ENCODE measurements at places on chromosomes 5 and 9.

- DNase-seq: no peak
Observed at GRCh38 chr9:98134702-98135557, 15.9 kb upstream of the TRIM14 start.

- no peak for DNase-seq
Observed at GRCh38 chr9:87379300-87379699, 118.4 kb upstream of the DAPK1 start.

DNA sequence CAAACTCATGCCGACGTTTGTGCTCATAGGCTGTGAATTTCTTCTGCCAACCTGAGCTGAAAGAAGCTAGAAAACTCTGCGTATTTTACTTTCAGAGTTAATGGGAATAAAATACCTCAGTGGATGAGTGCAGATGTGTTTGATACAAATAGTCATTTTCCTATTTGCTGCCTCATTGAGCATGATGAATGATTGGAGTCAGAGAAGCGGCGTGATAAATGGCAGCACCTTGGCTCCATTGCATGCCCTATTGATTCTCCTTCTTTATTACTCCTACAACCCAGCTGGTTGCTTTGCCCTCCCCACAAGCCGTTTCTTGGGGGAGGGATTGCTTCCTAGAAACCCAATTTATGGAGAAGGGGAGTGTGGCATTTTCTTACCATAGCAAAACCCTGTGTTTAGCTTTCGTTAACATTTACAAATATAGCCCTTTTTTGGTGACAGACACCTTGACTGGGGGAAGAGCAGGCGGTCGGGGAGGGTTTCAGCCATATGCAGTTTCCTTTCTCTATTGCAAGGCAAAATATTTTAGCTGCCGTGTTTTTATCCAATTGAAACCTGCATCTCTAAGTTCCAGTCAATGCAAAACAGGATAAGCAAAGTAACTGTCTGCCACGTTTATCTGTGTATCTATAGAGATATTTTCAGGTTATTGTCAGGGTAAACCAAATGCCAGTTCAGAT is 93.1 kb upstream of the TBCA start:
- no peak for DNase-seq

DNA sequence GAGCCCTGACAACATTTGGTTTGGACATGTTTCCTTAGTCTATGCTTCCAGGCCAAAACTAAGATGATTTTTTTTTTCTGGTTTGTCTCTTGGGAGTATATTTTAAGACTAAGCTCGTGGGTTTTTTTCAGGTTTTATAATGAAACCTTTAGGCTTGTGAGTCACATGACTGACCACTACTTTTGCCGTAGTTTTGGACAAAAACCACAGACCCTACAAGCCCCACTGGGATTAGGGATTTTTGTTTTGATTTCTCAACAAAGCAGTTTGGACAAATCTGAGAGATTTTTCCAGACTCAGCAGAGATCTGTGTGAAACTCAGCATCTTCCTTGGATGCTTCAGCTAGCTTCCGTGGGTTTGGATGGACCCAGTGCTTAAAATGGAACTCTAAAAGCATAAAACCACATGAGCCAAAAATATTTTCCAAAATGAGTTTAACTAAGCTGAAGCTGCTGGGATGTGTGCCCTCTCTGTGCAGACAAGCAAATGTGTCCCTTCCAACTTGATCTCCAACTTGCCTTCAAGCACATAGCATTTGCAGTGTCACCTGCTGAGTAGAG is 70.3 kb upstream of the SMIM15 start:
- no peak for DNase-seq

GRCh38 chr5:83889971-83890745 is 169.5 kb upstream of the HAPLN1 start:
- no peak for DNase-seq

DNA sequence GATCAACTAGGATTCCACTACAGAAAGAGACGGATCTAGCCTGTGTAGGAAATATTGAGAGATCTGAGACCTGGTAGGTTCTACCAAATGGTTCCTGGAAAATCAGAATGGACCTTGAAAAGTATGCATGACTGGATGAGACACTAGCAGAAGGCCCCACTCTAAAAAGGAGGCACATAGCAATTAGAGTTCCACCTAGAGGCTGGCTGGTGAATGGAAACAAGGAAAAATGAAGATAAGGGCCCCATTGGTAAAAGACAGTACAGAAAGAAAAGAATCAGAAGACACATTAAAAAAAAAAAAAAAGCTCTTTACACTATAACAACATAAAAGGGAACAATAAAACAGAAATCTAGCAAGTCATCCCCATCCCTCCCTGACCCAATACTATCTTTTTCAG is 518.5 kb downstream of the NR2F1-AS1 start:
- no peak for DNase-seq

DNA sequence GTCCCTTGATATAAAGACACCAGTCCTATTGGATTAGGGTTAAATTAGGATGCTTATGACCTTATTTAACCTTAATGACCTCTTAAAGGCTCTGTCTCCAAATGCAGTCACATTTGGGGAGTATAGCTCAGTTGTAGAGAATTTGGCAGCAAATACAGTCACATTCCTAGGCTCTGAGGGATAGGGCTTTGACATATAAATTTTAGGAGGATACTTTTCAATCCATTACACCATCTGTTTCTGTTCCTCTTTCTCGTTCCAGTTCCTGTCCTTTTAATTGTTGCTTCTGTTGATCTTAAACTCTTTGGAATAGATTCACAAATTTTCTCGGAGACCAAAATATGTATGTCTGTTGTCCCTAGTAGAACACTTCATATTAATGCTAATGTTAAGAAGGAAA is 390.0 kb upstream of the PCSK5 start:
- no peak for DNase-seq

DNA sequence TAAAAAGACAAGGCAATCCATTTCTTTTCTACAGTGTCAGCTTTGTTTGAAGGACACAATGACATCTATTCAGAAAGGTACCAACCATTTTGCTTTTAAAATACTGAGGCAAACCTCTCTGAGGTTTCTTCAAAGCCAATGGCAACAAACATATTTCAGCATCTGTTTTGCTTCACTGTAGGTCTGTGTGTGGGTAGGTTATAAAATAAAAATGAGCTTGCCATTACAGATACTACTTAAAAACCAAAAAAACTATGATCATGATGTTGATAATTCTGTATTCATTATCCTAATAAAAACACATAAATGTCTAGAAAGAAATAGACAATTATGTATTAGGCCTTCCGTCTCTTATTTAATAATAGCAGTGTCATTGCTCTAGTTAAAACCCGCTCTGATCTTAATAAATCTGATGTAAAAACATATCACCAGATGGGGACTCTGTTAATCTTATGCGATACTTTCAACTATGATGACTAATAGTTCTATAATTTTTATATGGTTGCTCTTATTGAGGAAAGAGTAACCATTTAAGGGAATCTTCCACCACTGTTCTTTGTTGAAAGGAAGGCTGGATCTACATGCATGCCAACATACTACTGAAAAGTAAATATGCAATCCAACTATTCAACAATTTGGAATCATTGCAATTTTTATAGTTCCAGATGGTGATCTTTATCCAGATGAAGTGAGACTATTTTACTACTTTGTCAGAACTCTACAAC is 647.2 kb downstream of the PDE4D start:
- no peak for DNase-seq

DNA sequence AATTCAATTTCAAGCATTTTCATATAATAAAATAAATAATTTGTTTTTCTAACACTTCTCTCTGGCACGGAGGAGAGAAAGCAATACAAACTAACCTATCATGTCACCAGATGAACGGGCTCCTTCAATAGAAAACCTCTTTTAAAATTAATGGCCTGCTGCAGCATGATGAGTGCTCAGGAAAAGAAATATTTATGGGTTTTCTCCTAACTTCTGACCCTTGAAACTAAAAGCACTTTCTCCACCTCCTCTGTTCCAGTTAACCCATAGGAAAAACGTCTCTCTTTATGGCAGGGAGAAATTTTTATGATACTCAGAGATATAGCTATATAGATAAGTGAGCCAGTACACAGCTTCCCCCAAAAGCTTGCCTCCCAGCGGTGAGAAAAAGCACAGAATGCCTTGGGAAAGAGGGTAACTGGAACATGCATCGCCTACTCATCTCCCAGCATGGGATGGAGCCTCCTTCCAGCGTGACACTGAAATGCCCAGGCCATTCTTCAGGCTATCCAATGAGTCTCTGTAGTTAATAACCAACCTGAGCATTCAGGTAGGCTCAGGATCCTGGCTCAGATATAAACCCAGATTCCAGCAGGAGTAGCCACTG is 963.0 kb upstream of the DMAC1 start:
- no peak for DNase-seq

GRCh38 chr5:67292201-67292940 is 95.8 kb upstream of the CD180 start:
- no peak for DNase-seq

DNA sequence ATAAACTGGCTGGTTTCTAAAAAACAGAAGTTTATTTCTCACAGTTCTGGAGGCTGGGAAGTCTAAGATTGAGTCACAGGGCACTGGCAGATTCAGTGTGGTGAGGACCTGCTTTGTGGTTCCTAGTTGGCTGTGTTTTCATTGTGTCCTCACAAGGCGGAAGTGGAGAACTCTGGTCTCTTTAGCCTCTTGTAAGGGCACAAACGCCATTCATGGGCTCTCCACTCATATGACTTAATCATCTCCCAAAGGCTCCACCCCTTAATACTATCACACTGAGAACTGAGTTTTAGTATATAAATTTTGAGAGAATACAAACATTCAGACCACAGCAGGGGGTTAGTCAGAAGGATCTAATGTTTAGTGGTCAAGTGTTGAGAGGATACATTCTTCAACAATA is 208.2 kb downstream of the SEC61B start:
- DNase-seq: peak; percentile 18

DNA sequence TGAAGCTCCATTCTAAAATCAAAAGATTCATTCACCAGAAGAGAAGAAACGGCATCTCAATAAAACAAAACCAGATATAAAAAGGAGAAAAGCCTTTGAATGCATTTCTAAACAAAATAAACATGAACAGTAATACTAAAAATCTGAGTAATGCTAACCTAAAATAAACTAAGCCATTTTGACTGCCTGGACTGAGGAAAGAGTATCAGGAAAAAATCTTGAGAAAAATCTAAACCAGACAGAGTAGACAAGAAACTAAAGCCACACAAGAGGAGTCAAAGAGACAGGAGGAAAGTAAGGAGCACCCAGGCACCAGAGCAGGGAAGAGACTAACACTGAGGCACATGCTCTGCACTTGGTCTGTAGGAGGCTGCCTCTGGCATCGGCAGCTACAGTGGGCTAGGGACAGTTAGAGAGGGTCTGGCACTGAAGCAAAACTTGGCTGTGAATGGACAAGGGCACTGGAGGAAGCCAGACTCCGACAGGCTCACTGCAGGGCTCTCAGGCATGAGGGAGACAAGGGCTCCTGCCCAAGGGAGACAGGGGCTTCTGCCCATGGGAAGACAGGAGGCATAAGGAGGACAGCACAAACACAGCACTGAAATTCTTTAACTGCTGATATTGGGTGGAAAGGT is 50.2 kb downstream of the DROSHA start:
- no peak for DNase-seq

DNA sequence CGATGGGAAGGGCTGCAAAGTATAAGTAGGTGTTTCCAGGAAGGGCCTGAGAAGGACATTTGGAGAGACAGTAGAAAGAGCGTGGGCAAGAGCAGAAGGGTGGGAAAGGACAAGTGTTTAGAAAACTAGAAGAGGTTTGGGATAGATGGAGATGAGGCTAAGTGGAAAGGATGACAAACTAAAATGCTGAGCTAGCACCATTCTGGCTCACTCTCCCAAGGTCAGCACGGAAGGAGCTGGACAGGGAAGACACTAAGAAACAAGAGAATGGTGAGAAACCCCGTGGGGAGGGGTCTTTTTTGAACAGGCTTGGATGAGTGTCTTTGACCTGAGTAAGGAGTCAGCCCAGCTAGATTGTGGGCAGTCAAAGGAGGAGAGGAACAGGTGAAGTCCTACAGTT is 286.0 kb downstream of the CDK5RAP2 start:
- DNase-seq: no peak
